ENCODE measurements at places on chromosomes 6 and 20. TPM values are rescaled to one million over a fixed set of nuclear protein-coding genes. Genes with fewer than 3 reads are reported as not detected.

The HLA-DMB gene
- total RNA-seq: 6.8 TPM

The HCRTR2 gene
- total RNA-seq: not detected

DNA sequence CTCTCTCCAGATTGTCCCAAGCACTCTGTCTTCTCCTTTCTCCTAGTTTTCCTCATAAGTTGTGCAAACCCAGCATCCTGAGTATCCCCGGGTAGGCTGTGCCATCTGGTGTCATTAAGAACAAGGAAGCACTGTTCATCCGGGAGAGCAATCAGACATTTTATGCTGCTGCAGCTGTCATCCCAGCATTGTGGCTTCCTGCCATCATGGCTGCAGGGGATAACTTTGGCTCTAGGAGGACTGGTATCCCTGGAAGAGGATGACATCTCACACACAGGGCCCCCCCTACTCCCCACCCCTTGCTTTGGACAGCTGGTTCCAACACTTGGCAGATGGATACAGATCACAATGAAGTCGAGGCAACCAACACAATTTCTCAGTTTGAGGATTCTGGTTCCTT, 1195.1 kb upstream of the MAP3K7 start:
- H3K27ac ChIP-seq: no peak overlapping the region
- no peaks in the 10 kb centered on the region for H3K4me1 ChIP-seq

DNA sequence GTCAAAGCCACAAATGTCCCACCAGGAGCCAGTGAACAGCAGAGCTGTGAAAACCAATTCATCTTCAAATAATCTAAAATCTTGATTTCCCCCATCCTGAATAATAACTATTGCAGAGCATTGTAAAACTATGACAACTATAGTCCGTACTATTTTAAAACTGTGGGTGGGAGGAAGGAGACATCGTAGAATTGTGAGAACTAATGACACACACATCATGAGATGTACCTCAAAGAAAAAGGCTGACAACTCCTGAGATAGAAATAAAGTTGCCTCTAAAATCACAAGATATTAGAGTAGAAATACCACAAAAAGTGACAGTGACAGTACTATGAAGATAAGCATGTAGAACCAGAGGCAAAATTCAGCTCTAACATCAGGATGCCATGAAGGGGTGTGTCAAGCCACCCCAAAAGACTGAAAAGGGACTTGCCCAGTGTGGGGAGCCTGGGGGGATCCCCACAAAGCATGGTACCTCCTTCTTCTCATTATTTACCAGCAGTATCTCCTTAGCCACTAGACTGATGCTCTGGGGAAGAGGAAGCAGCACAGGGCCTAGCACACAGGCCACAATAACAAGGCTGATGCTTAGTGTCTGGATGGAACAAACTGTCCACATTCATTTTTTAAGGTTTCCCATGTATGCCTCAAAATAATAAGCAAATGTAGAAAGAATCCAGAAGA, 13.4 kb downstream of the NAPB start:
- no peak for DNase-seq
- H3K36me3 ChIP-seq: no peaks in the 10 kb centered on the region
- H3K4me3 ChIP-seq: no peak overlapping the region
- H3K27me3 ChIP-seq: no peaks in the 10 kb centered on the region
- H3K27ac ChIP-seq: no peak overlapping the region

DNA sequence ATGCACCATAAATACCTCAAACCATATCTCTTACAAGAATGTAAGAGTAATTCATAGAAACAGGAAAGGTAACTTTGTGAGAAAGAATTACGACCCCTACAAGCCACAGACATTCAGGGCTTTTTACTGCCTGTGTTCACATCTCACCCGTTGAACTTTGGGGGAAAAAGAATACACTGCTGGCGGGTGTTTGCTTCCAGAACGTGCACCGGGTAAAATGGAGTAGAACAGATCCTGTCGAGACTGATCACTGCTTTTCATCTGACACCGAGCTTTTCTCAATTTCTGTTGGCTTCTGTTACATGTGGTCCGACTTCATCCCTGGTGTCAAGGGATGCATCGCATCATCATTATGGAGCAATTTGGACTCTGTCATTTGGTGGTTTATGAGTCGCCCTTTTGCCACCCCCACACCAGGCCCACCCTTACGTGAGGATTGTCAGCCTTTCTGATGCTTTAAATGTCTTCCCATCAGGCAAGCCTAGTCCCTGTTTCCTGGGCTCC, 219.2 kb upstream of the ZFP64 start:
- no peaks in the 10 kb centered on the region for H3K36me3 ChIP-seq
- no peak overlapping the region for H3K4me3 ChIP-seq
- no peaks in the 10 kb centered on the region for H3K27me3 ChIP-seq
- no peak for DNase-seq
- no peaks in the 10 kb centered on the region for H3K4me1 ChIP-seq
